Effector memory CD4-positive, alpha-beta T cell (primary cell): ENCODE measurements at places on chromosomes 3 and 15.

DNA sequence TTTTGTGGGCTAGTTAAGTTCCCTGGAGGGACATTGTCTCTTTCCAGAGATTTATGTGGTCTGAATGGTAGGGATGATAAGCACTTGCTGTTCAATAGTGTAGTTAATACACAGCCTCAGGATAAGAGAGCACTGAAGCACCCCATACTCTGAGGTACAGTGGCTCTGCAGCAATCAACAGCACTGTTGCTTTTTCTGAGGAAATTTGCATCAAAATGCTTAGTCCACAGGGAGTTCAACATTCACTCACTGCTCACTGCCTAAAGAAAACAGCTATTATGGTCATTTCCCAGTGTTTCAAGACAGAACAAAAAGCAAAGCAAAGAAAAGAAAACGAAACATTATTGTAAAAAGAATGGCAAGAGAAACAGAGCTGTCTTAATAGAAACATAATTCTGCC lies 441.9 kb downstream of the PLOD2 start:
- no peak for DNase-seq

- no peak for DNase-seq
Measured at GRCh38 chr3:59406943-59407342, 357.1 kb upstream of the CFAP20DC start.

GRCh38 chr15:90388462-90389380 lies 679 bp downstream of the IQGAP1 start:
- peak; percentile 35 for DNase-seq

- DNase-seq: no peak
Measured at GRCh38 chr3:68210635-68211034, 556.2 kb upstream of the SUCLG2 start.

DNA sequence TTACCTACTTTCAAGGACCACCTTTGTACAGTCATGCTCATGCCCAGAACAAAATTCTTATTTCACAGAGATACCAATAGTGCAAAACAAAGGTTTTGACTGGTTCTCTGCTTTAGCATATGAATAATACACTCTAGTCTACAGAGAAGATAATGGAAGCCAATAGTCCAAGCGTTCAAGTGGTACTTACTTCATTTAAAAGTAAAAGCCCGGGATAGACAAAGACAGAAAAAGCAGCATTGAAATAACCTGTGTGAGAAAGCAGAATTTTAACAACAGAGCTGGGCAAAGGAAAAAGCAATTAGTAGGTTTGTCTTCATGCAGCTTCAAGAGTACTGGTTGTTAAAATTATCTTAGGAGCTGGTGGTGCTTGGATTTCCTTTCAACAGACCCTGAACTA lies 848.3 kb downstream of the FHIT start:
- DNase-seq: no peak

GRCh38 chr3:139893267-139893962 lies 41.6 kb upstream of the CLSTN2 start:
- no peak for DNase-seq

DNA sequence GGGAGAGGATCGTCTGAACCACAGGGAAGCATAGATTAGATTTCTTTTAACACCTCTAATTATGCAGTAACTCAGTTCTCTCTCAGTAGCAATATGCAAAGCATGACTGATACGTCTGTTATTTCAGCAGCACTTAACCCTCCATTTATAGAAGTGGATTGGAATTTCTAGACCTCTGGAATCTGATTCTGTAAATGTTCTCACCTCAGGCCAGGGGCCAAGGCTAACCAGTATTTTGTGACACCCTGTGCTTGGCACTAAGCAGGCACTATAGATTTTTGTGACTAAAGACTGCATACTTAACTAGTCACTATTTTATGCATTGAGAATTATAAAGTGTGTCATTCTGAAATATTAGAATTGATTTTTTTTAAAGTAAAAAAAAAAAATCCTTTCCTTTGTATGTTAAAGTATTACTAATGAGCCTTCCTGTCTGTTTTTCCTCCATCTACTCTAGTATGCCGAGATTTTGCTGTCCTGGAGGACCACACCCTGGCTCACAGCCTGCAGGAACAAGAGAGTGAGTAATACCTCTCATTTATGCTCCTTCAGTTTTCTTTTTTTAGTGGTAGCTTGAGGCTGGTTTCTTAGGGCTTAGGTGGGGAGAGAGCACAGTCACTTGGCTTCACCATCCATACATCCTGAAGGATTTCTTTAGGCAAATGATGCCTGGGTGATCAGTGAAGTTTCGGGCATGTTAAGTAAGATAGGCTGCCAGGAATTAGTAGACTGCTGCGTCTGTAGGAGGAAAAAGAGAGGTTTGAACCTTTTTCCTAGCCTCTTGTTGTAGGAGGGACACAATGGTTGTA lies 26.5 kb upstream of the UTS2B start:
- no peak for DNase-seq

DNA sequence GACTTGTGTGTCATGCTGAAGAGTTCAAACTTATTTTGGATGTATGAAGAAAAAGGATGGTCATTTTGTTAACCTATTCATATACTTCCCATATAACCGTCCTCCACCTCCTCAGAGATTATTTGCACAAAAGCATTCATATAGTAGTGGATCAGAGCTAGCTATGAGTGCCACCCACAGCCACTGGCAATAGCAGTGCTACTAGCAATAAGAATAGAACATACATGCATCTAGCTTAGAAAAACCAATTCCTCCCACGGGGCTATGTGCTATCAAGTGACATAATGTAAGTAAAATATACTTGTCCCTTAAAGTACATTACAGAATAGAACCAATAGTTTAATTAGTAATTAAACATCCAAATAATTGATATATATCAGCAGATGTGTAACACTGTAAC lies 10.3 kb upstream of the ZBED2 start:
- no peak for DNase-seq

GRCh38 chr15:98549003-98549402 lies 99.3 kb upstream of the IGF1R start:
- no peak for DNase-seq

DNA sequence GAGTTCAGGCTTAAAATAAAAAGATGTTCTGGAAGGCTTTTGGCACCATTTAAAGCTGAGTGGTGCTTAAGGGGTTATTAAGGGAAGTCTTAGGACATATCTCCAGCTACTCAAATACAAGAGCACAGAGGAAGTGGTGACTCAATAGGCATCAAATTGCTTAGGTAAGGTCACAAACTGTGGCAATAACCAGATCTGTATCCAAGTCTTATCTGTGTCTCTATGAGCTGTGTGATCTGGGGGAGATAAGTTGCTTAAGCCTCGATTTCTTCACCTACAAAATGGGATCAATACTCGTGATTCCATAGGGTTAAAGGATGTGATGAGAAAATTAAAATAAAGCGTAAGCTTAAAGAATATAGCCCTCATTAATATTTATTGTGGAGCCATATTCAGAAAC lies 7.6 kb downstream of the HDC start:
- DNase-seq: no peak

- no peak for DNase-seq
Measured at GRCh38 chr3:100836661-100837060, 127.4 kb downstream of the TFG start.

- DNase-seq: no peak
Measured at GRCh38 chr15:67072442-67072841, 7.0 kb downstream of the SMAD3 start.

GRCh38 chr3:119316313-119316670 lies 22.1 kb downstream of the ARHGAP31 start:
- DNase-seq: no peak

GRCh38 chr15:72161361-72162132 lies 36.0 kb downstream of the GRAMD2A start:
- DNase-seq: no peak

DNA sequence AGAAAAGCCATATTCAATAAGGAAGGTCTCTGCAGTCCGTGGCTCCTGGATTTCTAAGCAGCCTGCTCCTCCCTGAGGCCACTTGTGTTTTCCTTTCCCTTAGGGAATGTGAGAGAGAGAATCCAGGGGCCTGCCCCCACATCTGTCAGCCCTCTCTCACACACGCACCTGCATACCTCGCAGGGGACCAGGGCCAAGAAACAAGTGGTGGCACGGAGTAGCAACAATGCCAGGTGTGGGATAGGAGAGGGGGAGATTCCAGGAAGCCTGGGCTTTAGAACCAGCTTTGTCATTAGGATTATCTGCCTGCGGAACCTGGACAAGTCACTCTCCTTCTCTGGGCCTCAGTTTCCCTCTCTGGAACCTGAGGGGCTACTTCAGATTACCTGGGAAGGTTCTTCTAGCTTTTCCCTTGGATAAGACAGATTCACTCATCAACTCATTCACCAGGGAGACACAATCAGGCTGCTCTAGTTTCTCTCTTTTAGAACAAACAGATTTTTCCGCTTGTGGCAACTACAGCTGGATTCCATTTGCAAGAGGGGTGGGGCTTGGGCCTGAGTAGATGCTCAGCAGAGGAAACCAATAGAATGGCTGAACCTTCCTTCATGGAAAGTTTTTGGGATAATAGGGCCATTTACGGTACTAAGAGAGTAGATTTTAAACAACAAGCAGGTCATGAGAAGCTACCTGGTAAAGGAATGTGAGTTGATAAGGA lies 19.5 kb downstream of the BCL6 start:
- DNase-seq: no peak

- no peak for DNase-seq
Measured at GRCh38 chr3:141643391-141643790, 94.7 kb upstream of the RNF7 start.

GRCh38 chr3:121995161-121996137 lies 26.6 kb downstream of the ILDR1 start:
- no peak for DNase-seq

DNA sequence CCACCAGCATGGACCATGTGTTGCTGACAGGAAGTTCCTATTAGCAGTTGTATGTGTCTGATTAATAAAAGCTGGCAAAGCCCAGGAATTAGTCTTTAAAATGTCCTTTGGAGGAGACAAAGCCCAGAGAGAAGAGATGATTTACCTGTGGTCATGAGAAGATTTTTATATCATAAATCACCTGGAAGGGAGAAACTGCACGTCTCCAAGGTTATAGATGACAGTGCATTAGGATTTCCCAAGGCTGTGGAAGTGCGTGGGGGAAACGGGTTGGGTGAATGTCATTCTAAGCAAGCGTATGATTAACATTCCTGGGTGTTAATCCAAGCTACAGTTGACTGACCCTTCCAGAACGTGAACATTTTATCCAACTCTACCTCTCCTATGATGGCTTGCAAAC lies 76.6 kb downstream of the SLC6A11 start:
- DNase-seq: no peak

DNA sequence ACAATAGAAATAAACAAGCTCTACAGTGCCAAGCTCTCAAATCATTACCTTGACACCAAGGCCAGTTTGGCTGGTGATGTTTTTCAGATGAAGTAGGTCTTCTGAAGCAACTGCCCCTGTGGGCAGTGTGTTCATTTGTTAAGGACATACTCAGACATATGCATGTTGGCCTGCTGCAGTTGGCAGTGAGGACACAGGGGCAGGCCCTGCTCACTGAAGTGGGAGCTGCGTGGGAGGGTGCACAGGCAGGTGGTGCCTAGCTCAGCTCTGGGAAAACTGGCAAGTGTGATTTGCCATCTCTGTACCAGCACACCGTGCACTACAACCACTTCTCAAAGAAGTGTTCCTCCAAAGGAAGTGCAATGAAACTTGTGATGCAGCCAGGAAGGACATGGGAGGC lies 28.5 kb upstream of the SNRK start:
- no peak for DNase-seq

GRCh38 chr3:44280631-44281030 lies 38.9 kb downstream of the TOPAZ1 start:
- DNase-seq: no peak

- no peak for DNase-seq
Measured at GRCh38 chr3:62587169-62587568, 213.8 kb upstream of the FEZF2 start.

DNA sequence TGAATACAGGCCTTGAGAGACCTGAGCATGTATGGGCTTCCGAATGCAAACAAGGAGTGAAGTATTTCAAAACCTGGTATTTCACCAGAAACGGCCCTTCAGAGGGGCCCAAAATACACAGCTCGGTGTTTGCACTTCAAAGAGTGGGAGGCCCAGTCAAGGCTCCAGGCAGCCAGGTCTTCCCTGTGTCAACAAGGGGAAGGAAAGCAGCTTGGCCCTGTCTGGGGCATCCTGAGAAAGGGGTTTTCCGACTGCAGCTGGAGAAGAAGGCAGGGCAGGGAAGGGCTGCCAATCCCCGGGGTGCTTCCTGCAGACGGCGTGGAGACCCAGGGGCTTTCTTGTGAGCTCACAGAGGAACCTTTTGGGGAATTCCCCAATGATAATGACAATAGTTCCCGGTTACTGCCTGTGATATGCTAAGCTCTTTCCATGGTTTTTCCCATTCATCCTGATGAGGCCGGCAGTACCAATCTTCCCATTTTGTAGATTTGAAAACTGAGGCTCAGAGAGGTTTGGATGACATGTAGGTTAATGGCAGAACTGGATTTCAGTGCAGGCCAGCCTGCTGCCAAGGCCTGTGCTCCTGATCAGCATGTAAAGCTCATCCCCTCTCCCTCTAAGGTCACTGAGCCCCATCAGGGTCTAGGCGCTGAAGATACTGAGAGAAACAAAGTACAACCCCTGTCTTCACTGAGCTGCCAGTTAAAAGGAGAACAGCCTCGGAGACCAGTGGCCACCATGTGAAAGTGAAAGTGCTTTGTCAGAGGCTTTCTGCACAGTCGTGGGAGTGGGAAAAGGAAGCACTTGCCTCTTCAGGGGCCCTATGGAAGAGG lies 43.0 kb upstream of the TLE3 start:
- DNase-seq: peak; percentile 31

- DNase-seq: no peak
Measured at GRCh38 chr3:136621628-136622027, 130.6 kb downstream of the STAG1 start.

GRCh38 chr3:49148159-49148558 lies 15.3 kb upstream of the LAMB2 start:
- no peak for DNase-seq

DNA sequence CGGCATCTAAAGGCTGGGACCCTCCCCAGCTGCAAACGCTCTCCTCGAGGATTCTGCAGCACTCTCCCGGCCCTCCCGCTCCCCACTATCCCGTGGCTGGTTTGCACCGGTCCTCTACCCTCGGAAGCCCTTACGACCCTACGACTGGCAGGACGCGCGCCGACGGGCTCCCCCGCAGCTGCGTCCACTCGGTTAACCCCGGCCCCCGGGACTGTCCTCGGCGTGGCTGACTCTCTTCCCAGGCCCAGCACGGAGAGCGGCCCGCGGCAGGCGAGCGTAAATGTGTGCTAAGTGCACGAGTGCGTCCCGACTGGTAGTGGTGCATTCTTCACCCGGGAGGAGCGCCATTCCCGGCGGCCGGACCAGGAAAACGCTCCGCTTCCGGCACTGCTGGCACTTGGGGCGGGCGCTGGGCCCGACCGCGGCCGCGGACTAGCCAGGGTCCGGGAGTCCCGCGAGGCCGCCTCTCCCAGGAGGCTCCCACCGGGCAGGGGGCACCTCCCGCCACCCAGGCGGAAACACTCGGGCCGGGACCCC lies 508 bp downstream of the GORASP1 start:
- DNase-seq: no peak

- DNase-seq: no peak
Measured at GRCh38 chr3:138875754-138876664, 41.3 kb upstream of the PIK3CB start.
